Nucleus accumbens (tissue), 56 donors: ENCODE measurements at places on chromosomes 3 and 15.

GRCh38 chr15:48896869-48897814, 19.2 kb downstream of the EID1 start:
- peak; percentile 19 for DNase-seq

GRCh38 chr3:31423482-31423881, 109.2 kb upstream of the STT3B start:
- DNase-seq = no peak

- no peak for DNase-seq
Observed at GRCh38 chr3:154175041-154175440, 53.9 kb downstream of the ARHGEF26 start.

- no peak for DNase-seq
Observed at GRCh38 chr3:101061312-101061711, 68.1 kb upstream of the ABI3BP start.

DNA sequence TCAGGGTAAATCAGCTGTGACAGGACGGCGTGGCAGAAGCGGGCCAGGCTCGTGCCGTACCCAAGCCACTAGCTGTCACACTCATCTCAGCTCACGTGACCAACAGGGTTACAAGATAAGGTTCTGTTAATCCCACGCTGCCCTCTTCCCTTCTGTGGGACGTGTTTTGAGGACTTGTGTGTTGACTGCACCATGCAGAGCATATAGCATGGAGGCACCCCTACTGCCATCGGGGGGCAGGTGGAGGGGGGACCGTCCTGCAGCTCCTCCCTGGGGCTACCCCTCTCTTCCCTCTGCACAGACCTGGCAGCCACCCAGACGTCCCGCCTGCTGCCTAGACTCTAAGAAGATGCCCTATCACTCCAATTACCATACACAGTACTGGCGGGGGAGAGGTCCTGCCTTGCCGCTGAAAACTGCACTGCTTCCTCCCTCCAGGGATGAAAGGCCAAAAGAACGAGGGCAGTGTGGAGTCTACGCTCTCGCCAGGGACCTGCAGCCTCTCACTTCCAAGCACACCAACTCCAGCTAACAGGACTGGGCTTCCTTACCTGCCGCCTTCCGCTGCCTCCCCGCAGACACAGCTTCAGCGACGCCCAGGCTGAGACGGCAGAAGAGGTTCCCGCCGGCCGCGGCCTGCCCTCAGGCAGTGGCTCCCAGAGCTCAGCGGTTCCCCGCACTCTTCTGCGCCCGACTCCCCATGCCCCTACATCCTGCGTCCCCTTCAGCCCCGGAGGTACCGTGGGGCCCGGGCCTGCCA, at the start of gene TNK2:
Gene TNK2 (minus strand): TSS at position 618 of the 760 bp plus-strand sequence. CDS start 19,963 bp downstream, outside the sequence.
- peak; percentile 54 for DNase-seq

DNA sequence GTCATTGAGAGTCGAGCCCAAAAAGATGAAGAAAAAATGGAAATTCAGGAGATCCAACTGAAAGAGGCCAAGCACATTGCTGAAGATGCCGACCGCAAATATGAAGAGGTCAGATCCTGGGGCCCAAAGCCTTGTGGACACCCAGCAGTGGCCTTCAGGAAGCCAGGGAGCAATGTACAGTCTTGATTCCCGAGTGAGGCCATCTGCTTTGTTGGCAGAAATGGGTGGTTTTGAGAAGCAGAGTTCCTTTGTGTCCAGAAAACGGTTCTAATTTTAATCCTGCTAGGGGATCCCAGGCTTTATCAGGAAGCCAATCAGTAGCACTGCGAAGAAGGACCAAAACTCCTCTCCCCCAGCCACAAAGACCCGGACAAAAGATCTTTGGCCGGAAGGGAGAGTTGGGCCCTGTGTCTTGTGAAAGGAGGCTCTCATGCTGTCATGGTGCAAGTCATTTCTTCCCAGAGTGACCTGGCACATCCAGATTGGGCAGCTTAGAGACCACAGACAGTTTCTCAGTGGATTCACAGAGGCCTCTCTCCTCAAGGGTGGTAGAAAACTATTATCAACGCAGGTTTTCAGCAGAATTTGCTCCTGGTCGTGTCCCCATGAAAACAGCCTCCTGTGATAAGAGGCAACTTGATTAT, 17.1 kb downstream of the TPM1 start:
- no peak for DNase-seq

DNA sequence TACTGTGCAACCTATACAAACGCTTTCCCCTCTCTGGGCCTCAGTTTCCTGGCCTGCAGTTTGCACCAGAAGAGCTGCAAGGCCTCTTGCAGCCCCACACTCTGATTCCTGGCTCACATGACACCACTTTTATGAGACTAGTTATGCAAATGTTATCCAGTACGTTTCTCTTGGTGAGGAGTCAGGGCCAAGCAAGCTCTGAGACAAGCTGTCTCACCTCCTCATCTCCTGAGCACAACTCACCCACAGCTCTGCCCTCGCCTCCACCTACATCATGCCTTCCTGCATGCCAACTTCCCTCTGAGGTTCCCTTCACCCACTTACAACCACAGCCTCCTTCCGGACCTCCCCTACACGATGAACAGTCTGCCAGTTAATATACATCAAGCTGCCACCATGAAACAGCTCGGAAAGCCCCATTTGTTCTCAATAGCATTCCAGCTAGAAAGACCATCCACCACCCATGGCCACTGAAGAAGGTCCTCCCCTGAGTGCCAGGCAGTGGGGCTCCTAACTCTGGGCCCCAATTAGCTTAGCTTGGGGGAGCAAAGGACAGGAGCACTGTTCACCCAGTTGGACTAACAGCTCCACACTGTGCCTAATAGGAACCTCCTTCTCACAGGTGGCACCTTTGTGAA, 25.0 kb downstream of the CRYGS start:
- no peak for DNase-seq

- no peak for DNase-seq
Observed at GRCh38 chr3:18061737-18062656, 319.6 kb upstream of the TBC1D5 start.

DNA sequence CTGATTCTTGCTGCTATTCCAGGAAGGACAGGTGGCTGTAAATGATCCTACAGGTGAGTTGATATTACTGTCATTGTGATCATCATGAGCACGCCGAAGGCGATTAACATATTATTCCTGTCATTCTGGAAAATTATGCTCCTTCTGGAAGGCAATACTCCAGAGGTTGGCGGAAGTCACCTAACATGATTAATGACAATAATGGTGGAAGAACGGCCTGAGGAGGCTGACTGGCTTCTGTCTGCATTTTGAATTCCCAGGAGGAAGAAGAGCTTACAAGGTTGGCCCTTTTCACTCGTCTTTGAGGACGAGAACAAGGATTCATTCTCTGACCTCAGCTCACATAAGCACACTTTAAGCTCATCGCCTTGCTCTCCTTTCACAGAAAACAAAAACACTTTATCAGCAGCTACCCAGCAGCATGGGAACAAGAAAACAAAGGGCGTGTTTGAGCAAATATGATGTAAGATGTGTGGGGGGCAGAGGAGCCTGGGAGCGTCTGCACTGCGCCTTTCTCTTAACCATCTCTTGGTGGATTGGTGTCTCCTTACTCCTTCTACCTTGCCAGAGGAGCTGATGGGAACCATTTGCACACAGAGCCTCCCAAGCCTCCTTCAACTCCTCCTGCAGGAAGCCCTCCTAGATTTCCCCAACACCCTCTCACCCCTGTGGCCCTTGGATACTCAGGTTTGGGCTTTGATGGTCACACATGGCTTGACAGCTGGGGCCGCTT, 23.0 kb downstream of the ACSBG1 start:
- peak; percentile 37 for DNase-seq
